ENCODE measurements at places on chromosomes 5 and 9. TPM values are rescaled to one million over a fixed set of nuclear protein-coding genes. Genes with fewer than 3 reads are reported as not detected.

Gene NTRK2
- total RNA-seq, result 37.9 TPM

GRCh38 chr9:78031893-78032729 lies 500 bp upstream of the GNAQ start:
- no peaks in the 10 kb centered on the region for H3K27me3 ChIP-seq
- H3K4me1 ChIP-seq, result peaks cover 36% of the 10 kb centered on the region
- peak overlapping the region; percentile 86 for H3K27ac ChIP-seq
- H3K36me3 ChIP-seq, result no peaks in the 10 kb centered on the region

Gene DPYSL3
- 10.5 TPM for total RNA-seq

Gene AIF1L
- total RNA-seq, result 11.5 TPM

DNA sequence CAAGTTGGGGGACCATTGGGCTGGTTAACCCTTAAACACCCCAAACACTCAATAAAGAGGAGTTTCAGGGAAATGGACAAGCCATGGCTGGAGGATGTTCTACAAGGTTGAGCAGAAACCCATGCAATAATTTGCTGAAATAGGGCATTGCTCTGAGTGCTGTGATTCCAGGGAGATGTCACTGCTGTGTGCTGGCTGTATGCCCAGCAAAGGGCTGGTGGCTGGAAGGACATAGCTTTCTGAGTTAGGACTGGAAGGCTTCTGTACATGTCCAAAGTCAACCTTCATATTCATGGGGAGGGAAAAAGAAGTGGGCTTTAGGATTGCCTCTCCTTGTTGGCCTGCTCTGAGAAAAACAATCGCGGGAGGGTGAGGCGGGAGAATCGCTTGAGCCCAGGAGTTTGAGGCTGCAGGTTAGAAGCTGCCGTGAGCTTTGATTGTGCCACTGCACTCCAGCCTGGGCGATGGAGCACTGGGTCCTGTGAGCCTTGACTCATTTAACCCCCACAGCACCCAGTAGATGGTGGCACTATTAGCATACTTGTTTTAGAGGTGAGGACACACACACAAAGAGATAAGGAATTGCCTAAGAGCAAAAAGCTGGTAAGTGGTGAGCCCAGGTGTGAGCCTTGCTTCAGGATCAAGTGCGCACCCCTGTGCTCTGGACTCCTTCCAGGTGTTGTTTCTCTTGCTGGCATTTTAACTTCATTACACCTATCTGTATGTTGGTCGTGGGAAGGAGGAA lies 20.4 kb downstream of the IL12B start:
- no peaks in the 10 kb centered on the region for H3K4me1 ChIP-seq
- no peak overlapping the region for H3K4me3 ChIP-seq
- H3K27ac ChIP-seq, result no peak overlapping the region
- H3K27me3 ChIP-seq, result no peaks in the 10 kb centered on the region
- H3K36me3 ChIP-seq, result no peaks in the 10 kb centered on the region
- DNase-seq, result no peak

- DNase-seq, result no peak
- H3K36me3 ChIP-seq, result no peaks in the 10 kb centered on the region
- no peak overlapping the region for H3K27ac ChIP-seq
Measured at GRCh38 chr9:91873637-91874051, 76.4 kb downstream of the ROR2 start.

GRCh38 chr9:134635351-134636148 lies 6.1 kb upstream of the COL5A1 start:
- no peak overlapping the region for H3K27ac ChIP-seq
- no peaks in the 10 kb centered on the region for H3K4me1 ChIP-seq
- no peaks in the 10 kb centered on the region for H3K27me3 ChIP-seq
- DNase-seq, result no peak

GRCh38 chr5:57012511-57012910 lies 60.6 kb upstream of the MIER3 start:
- no peak overlapping the region for H3K27ac ChIP-seq
- no peak overlapping the region for H3K4me3 ChIP-seq
- H3K36me3 ChIP-seq, result no peaks in the 10 kb centered on the region
- H3K27me3 ChIP-seq, result no peaks in the 10 kb centered on the region

DNA sequence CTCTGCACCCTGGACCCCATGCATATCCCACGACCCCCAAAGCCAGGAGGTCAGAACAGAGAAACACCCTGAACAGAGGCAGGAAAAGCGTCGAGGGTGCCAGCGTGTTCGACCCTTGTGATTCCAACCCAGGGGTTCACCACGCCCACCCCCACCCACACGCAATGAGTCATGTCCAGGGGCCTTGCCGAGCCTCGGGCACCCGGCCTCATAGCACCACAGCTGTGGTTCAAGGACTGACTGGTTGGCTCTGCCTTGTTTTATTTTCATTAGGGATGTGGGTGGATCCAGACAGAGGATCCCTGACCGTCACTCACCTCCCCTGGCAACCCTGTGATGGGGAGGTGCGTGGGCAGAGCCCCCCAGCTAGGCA lies 9.5 kb upstream of the QSOX2 start:
- no peaks in the 10 kb centered on the region for H3K27me3 ChIP-seq
- H3K27ac ChIP-seq, result no peak overlapping the region
- H3K4me1 ChIP-seq, result peaks cover 32% of the 10 kb centered on the region

- no peaks in the 10 kb centered on the region for H3K36me3 ChIP-seq
- no peak overlapping the region for H3K4me3 ChIP-seq
- DNase-seq, result no peak
- H3K27me3 ChIP-seq, result no peaks in the 10 kb centered on the region
Measured at GRCh38 chr9:517993-518392, 303.3 kb downstream of the DOCK8 start.

Gene GLDC
- total RNA-seq, result not detected

Measured in body of pancreas (tissue), 4 donors.